NCI-H1105 (cell line): ENCODE measurements at places on chromosomes 7 and 10.

- DNase-seq = no peak
Observed at GRCh38 chr10:72259491-72260238, 14.1 kb upstream of the DDIT4 start.

GRCh38 chr7:81234896-81235295, 316.0 kb upstream of the SEMA3C start:
- no peak for DNase-seq

- no peak for DNase-seq
Observed at GRCh38 chr7:124796771-124797170, 31.2 kb upstream of the GPR37 start.

GRCh38 chr10:130771491-130771946, 540.0 kb downstream of the TCERG1L start:
- DNase-seq = no peak

DNA sequence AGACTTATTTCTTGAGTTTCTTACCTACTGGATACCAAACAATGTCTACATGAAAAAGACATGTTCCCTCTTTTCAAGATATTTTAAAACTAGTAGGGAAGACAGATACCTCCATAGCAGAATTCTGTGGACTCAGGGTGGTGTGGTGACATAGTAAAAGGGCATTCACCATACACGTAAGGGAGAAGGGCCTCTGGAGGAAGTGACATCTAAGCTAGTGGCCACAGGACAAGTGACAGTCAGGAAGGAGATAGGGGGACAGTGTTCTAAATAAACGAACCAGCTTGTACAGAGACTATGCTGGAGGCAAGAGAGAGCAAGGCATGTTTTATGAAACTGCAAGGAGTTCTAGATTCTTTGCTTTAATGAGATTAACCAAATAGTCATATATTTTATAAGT, 321.7 kb upstream of the LRGUK start:
- DNase-seq = no peak
